Activated T-cell treated with anti-CD3 and anti-CD28 coated beads for 4 hours (primary cell): ENCODE measurements at places on chromosomes 1 and 21.
A peak's percentile ranks its signal among the peaks of the same experiment; 100 is the strongest.

DNA sequence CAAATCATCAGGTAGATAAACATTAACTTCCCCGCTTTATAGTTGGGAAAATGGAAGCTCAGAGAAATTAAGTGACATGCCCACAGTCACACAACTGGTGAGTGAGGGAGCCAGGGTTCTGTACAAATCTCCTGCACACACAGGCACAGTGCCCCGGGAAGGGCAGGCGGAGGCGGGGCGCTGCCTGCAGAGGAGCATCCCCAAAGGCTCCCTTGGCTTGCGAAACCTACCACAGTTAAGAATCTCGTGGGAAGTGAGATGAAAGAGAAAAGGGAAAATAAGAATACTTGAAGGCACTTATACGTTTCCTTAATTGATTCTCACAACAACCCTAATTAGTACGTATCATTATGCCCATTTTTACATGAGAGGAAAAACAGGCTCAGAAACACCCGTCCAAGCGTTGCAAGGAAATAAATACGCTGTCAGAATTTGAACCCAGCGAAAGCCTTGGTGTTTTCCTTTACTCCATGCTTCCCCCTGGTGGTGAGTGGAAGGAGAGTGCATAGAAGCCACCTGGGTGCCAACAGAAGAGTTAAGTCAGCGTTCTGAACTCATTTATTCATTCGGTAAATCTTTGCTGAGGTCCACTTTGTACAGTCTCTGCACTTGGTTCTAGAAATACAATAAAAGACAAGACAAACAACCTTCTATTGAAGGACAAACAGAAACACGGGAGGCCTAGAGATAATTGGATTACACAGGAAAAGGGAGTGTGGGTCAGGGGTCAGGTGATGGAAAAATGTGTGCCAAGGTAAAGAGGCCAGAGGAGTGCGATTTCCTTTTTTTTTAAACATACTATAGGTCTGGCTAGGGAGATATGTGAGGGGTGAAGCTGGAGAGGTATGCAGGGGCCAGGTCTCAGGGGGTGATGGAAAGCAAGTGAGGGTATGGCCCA, 28.4 kb downstream of the ACP6 start:
- peak; percentile 56 for DNase-seq

DNA sequence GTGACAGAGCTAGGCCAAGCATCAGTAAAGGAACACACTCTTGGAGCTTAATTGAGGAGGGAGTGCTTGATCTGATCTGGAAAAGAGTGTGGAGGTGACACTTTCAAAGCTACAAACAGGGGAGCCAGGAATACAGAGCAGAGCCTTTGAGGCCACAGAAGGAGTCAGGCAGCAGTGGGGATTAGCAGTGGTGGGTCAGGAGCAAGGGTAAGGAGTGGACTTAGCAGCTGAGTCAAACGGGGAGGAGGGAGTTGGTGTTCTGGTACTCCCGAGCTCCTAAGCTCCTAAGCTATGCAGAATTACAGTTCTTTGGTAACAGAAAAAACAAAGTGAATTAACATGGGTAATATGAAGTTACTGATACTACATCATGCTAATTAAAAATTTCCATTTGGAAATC, 14.5 kb downstream of the RAB4A start:
- no peak for DNase-seq

DNA sequence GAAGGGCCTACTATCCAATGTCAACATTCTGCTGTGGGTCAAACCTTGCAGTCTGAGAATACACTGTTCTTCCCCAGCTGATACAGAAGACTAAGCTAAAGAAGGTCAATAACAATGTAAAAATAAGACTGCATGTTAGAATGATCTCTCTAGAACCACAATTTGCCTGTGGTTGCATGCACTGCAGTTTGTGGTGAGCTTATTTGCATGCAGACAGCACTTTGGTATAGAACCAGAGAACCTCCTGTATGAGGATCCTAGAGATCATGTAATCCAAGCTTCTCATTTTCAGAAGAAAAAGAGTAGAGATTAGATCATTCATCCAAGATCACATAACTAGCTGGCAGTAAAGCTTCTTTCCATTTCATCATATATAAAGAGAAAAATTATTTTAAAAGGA, 15.8 kb downstream of the SYNJ1 start:
- DNase-seq: no peak

DNA sequence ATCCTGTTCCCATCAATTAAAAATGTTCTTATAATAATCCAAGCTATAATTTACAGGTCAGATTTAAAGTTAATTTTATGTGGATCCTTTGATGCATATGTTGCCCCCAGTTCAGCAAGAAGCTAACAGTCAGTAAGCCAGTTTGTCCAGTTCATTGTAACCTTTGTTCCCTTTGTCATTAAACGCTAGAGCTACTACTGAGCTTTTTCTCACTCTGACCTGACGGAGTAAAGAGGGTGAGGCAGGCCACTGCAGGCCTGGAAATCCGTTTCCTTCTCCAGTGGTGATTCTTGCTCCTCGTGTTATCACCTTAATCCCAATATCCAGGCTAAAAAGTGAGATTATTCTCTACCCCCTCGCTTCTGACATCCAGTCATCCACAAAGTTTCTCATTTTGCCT, 10.2 kb downstream of the YBX1 start:
- no peak for DNase-seq

- DNase-seq: no peak
These were observed 2.1 kb downstream of the ADAMTS4 start for GRCh38 chr1:161196521-161197451.

GRCh38 chr1:165367375-165367993, 11.0 kb upstream of the LMX1A start:
- peak; percentile 77 for DNase-seq

GRCh38 chr1:13469343-13469742, 44.5 kb downstream of the LRRC38 start:
- DNase-seq: no peak

- no peak for DNase-seq
These were observed 664.0 kb downstream of the SMYD3 start for GRCh38 chr1:245843101-245843500.

DNA sequence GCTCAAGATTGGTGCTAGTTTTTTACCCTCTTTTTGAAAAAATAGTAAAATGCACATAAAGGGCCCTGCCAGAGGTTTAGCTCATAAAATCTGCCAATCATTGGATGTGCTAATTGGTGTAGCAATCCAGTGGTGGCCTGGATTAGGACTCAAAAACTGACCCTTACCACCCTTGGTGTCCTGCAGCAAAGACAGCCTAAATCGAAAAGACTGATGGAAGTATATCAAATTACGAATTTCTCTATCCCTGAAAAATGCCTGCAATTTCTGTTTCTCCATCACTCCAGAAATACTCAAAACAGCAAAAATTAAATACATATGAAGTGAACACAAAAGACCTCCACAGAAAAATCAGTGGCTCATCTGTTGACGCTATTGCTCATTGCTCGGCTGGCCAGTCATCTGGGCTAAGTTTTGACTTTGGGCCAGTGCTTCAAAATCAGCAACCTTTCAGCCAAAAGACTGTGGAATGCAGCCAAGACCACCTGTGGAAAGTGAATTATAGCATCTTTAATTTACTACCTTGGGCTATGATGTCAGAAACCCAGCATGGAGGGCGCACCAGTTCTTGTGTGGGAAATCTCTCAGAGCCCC, 30.0 kb downstream of the WLS start:
- DNase-seq: no peak

DNA sequence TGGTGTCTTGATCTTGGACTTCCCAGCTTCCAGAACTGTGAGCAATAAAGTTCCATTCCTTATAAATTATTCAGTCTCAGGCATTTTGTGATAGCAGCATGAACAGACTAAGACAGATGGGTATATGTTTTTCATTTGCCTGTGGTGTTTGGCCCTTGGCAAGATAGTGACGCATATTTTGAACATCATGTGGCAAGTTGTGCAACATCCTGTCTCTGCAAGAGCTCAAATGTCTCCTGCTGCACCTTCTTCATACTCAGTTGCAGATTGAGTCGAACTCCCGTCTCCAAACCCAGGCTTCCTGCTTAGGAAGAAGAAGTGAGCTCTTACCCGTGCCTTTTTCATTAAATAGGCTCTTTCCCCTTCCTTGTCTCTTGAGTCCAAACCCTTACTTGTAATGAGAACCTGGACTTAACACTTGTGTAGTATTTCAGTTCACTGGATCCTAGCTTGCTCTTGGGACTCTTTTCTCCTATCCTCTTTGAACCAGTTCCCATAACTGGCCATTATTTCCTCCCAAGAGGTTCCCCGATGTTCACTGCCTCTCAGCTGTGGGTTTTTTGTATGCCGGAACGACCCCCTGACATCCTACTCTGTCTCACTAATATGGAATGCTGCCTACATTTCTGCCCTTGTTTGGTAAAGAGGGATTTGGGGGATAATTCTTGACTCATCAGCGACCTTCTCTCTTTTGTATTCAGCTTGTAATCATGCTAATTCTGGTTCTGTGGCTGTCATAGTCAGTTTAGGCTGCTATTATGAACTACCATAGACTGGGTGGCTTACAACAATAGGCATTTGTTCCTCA, 125.0 kb upstream of the KCNK2 start:
- no peak for DNase-seq

DNA sequence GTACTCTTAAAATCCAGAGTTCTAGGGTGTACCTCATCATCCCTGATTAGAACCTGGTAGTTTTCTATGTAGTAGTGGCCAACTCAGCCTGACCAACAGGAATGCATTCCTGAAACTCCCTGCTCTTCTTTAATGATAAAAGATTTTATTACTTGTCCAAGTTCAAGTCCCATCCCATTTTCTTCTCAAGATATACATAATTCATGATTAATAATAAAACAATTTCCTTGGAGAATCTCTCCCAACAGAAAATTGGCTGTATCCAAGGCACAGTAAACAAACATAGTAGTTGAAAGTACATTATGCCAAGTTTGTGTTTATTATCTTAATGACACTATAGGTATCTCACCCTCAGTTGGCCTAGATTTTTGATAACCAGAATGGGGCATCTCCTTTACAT, 714.1 kb upstream of the ADAMTS5 start:
- DNase-seq: no peak

DNA sequence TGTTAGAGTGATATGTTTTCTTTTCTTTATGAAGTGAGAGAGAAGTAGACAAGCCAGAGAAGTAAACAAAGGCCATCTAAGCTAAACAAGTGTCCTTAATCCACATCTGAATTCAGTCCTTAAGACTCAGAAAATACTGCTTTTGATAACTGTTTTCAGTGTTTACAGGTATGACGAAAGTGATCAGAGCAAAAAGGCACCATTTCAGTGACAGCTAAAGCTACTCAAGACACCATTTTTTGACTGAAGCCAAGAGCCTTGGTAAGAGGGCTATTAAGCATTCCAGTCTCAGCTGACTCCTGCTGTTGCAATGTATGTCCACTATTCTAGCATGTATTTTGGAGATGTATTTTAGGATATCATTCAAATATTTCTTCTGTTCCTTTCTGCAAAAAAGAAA, 4.1 kb downstream of the KMO start:
- no peak for DNase-seq

GRCh38 chr1:215489771-215490565, 77.1 kb upstream of the KCTD3 start:
- no peak for DNase-seq

DNA sequence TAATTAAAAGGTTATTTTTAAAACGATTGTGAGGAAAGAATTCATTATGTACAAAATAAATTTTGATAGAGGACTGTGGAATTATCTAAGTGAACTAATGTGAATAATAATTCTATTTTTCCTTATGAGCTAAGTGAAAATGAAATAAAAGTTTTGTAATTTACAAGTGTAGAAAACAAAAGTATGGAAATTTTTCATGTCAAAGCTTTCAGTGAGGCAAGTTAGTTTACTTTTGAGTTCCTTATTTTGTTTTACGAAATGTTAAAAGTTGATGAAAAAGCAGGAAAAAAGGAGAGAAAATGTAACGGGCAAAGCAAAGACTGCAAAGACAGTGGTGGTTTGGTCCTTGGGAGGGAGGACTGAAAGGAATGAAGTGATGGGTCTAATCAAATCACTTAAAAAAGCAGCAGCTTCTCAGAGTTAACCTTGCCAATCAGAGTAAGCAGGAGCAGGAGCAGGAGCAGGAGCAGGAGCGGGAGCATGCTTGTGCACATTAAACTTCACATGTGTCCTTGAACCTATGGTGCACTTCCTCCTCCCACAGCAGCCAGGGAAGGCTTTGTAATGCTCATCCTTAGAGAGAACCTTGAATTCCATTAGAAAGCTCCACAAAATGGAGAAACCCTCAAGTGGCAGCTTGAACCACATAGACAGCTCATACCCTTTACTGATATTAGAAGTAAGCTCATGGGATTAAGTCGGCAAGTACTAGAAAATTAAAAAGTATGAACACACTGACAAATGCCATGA, 133.4 kb downstream of the LHX4 start:
- no peak for DNase-seq

- no peak for DNase-seq
These were observed 134.1 kb downstream of the SYT14 start for GRCh38 chr1:210072129-210072528.

- no peak for DNase-seq
These were observed 70.1 kb upstream of the EDEM3 start for GRCh38 chr1:184824691-184825323.

DNA sequence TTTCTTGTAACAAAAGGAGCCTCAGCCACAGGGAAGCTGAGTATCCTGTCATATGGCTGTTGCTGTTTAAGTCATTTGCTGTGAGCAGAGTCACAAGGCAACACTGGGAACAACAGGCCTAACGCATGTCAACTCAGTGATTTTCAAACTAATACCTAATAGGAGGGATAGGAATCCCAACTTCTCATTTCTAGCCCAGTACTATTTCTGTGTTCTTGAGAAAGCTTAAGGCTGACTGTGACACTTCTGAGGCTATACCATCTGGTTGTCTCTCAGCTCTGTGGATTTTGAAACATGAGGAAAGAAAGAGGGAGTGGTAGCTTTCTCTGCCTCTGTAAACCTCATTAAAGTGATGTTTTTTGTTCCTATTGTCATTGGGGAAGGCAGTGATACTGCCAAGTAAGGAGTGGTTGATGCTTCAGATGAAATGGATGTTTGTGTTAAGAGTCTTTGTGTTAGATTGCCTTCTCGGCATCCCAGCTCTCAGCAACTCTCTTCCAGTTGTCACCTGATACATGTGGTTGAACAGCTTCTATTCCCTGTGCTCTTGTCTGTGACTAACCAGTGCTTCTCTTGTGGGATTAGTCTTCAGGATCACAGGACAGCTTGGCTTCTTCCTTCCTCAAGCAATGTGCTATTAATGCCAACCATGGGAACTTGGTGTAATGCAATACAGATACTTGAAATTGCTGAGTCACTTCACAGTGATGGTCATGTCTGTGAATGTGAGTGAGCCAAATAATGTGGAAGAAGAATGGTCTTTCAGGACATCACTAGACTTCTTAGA, 166.8 kb upstream of the IVNS1ABP start:
- DNase-seq: no peak

- no peak for DNase-seq
These were observed 27.7 kb downstream of the PIGP start for GRCh38 chr21:37045149-37045548.

GRCh38 chr1:39525366-39526165, 34.1 kb downstream of the BMP8A start:
- DNase-seq: no peak
